ENCODE measurements at places on chromosomes 6 and 20.

- no peak for DNase-seq
Observed at GRCh38 chr20:36093025-36093803, 61.3 kb upstream of the EPB41L1 start.

GRCh38 chr20:58048096-58048702, 180.3 kb downstream of the ANKRD60 start:
- DNase-seq = no peak

DNA sequence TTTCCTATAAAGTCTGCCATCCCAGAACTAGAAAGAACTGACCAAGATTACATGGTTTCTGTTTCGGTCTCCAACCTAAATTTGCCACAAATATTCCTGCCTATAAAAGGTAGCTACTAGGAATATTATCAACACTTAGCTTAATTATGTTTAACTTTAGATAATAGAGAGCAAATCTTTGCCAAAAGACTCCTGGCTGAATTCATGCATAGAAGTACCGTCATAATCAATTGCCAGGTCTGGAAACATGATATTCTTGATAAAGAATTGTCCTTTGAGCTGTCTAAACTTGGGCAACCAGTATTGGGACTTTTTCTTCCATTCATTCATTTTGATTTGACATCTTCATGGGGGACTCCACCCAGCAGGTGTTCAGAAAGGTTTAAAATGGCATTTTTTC, 22.4 kb downstream of the CALHM6 start:
- no peak for DNase-seq

DNA sequence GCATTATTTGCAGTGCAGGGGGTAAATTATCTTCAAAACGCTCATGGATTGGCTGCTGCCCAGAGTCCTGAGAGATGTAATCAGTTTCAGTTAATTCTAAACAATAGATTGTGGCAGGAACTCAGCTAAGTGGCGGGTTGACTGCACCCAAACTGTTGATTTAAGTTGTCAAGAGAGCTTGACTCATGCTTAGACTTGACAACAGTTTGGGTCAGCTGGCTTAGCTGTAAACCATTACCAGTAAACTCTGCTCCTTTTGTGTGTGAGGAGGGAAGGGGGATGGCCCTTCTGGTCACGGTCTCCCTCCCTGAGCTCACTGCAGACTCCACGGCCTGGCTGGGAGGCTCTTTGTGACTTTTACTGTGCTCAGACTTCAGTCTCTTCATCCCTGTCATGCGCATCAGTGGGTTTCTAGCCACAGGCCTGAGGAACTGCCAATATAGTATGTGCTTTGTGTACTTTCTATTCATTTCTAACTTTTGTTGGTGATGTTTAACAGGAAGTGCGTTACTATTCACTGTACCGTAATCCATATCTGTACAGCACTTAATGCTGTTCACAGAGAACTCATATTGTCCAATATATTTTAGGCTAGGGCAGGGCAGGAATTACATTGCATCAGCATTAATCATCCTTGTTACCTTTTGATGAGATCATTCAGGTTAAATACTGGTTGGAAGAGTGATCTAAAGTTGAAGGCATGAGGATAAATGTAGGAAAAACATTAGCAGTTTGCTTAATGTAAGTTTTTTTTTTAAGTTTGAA, 488.3 kb downstream of the CDKAL1 start:
- no peak for DNase-seq

- no peak for DNase-seq
Observed at GRCh38 chr6:29011276-29011734, 6.2 kb upstream of the ZNF311 start.

DNA sequence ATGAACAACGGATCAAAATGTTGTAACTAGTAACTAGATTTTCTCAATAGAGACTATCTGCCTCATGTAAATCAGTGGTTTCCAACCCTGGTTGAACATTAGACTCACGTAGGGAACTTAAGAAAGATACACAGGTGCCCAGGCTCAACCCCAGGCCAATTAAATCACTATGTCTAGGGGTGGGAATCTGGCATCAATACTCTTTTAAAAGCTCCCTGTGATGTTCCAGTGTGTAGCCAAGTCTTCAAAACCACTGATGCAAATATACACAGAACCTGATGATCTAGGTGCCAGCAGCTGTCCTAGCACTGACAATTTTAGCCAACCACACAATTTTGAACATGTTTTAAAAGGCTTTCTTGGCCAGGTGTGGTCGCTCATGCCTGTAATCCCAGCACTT, 128.7 kb downstream of the TBC1D32 start:
- DNase-seq = no peak

GRCh38 chr6:167226791-167227190, 64.3 kb upstream of the UNC93A start:
- DNase-seq = no peak

- DNase-seq = no peak
Observed at GRCh38 chr6:44485601-44486401, 98.3 kb downstream of the CDC5L start.

- DNase-seq = no peak
Observed at GRCh38 chr6:23301556-23301955, 732.2 kb downstream of the HDGFL1 start.

GRCh38 chr6:61614119-61614518, 671.9 kb downstream of the KHDRBS2 start:
- DNase-seq = no peak

- DNase-seq = no peak
Observed at GRCh38 chr6:74671558-74672025, 534.3 kb downstream of the COL12A1 start.

GRCh38 chr6:168601546-168601945, 160.6 kb downstream of the SMOC2 start:
- no peak for DNase-seq

DNA sequence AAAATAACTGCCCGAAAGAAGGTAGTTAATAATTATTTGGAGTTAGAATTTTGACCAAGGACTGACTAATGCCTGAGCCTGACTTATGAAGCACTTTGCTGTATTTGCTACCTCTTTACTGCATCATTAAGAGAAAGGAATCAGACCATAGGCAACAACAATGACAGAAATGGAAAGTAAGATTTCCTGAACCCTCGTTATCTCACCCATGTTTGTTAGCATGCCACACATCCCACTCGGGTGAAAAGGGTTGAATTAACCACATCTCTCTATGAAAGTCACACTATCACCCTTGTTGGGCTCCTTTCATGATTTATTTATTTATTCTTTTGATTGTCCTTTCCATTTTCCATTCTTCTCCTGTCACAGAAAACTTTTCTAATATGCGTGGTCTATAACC, 59.6 kb downstream of the OLIG3 start:
- no peak for DNase-seq

DNA sequence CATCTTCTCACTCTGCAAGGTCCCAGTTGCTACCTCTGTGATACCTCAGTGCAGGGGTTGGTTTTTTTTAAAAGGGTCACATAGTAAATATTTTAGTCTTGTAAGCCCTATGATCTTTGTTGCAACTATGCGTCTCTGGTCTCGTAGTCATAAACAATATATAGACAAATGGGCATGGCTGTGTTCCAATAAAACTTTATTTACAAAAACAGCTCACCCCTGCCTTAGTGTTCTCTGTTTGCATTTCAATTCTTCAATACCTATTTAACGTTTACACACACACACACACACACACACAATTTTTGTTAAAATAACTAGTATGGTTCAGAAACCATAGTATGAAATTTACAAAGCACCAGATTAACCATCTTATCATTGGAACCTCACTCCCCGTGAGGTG, 216.8 kb downstream of the PREX1 start:
- DNase-seq = no peak

DNA sequence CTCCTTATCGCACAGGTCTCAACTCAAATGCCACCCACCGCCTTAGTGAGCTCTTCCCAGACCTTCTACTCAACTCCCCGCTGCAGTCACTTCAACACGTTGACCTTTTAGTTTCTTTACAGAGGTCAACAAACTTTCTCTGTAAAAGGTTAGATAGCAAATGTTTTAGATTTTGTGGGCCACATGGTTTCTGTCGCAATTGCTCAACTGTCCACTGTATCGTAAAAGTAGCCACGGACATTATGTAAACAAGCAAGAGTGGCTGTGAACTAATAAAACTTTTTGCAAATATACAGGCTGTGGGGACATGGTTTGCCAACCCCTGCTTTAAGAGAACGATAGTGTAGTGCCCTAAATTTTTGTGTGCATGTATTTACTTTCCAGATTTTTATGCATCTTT, 247.6 kb upstream of the TSHZ2 start:
- DNase-seq = no peak

GRCh38 chr6:128124713-128125112, 223.9 kb upstream of the THEMIS start:
- no peak for DNase-seq

- DNase-seq = no peak
Observed at GRCh38 chr6:150695652-150696051, 96.0 kb downstream of the PLEKHG1 start.

- DNase-seq = no peak
Observed at GRCh38 chr20:43752051-43752360, 25.2 kb upstream of the GTSF1L start.

- no peak for DNase-seq
Observed at GRCh38 chr20:61118429-61119224, 133.4 kb upstream of the CDH4 start.

- no peak for DNase-seq
Observed at GRCh38 chr6:37244430-37245310, 12.9 kb upstream of the TBC1D22B start.

GRCh38 chr6:13229205-13230085, 98.9 kb downstream of the TBC1D7 start:
- peak; percentile 9 for DNase-seq

DNA sequence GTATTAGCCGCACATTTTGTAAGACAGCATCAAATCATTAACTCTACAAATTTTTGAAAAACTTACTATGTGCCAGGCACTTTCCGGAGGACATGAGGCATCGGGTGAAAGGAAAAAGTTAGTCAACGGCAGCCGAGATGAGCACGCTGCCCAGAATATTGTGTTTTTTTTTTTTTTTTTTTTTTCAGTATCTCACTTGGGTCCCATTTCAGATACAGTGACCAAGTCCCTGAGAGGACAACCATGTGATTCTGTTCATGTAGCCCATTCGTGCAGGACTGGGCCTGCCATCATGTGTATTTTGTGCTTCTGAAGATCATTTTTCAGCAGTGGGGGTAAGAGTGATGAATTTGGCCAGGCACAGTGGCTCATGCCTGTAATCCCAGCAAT, 1.3 kb downstream of the SLA2 start:
- DNase-seq = peak; percentile 46

DNA sequence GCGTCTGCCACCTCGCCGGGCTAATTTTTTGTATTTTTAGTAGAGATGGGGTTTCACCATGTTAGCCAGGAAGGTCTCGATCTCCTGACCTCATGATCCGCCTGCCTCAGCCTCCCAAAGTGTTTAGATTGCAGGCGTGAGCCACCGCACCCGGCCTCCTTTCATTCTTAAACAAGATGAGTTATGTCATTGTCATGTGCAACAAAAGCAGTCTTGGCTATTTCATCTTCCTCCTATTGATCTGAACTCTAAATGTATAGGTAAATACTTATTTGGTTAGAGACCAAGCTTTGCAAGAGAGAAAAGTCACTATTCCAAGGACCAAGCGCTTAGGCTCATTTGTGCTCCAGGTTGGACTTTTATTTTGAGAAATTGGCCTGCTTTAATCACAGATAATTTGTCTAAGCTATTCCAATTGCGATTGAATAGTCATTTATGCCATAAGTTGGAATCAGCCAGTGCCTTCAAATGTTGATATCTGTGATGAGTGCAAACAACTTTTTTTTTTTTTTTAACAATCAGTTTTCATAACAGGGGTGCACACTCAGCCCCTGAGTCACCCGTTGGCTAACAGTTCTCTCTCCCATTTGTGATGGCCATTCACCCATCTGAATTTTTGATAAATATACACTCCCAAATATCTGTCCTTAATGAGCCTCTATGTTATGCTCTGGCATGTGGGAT, 167.3 kb downstream of the BCAS1 start:
- DNase-seq = no peak

DNA sequence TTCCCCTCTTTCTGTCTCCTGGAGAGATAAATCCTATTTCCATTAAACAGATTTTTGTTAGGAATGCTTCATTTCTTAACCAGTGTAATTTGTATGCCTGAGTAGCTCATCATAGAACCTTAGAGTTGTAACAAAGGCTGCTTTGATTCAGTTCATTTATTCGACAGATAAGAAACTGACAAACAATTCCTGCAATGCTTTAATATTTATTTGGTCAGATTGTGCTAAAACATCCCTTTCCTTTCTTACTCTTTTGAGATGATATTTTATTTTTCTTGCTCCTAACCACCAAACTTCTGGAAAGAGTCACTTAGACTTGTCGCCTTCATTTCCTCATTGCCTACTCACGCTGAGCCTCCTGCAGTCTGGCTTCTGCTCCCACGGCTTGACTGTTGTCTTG, 89.0 kb upstream of the SUPT3H start:
- DNase-seq = no peak

DNA sequence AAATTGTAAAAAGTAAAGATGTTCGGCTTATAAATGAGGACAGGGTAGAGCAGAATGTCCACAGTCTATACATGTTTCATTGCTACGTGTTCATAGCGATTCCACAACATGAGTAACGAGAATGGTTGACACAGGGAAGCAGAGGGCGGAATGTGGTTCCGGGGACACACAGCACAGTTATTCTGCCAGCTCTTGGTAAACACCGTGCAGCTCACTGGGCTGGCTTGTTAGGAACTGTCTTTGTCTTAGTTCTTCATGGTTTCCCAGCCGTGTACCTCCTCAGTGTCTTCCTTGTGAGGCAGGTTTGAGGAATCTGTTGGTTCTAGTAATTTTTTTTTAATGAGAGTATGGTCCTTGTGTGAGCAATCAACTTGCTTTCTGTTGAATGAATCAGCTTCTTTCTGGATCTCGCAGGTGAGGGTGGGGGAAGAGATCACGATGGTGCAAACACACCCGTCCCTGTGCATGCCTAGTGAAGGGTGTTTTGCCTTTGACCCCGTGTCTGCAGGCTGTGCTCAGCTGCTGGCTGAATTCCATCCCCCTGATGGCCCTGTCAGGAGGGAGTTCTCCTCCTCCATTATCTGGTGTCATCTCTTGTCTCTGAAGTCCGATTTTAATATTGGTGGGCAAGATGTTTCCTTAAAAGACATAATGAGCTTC, 168.2 kb downstream of the SMOC2 start:
- no peak for DNase-seq

DNA sequence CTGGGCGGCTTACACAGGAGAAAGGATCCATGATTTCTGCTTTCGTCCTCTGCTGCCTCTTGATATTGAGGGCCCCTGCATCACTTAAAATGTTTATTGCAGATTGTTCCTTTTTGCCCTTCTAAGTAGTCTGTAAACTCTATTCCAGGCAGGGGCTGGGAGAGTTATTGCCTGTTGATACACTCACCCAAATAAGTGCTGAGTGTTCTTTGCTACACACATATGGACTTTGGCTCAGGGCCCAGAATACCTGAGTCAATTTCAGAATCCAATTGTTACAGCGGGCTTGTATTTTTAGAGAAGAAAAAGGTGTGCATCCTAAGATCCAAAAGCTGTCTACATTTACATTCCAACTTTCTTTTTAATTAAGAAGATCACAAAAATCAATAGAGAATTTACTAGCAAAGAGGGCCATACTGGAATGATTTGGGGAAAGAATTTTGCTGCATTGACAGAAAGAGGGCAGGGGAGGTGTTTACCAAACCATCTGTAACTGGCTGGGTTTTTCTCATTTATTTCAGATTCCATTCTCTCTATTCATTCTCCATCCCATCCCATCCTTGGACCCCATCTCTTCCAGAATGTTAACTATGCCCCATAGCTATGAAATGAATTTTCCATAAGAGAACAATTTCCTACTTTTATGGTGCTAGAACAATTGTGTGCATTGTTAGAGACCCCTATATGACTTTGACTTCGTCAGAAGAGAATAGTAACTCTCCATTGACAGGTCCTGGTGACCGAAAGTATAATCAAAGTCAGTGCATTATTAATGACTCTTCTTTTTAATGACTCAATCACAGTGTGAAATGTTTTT, 959.9 kb upstream of the FLRT3 start:
- DNase-seq = no peak

- DNase-seq = no peak
Observed at GRCh38 chr6:108806171-108806570, 42.1 kb upstream of the ARMC2 start.

All from stimulated activated CD4-positive, alpha-beta T cell treated with anti-CD3 and anti-CD28 coated beads, Interleukin-15, amount 100 ng/mL, for 48 hours (primary cell).